ENCODE measurements at places on chromosomes 5 and 9.

GRCh38 chr5:160640406-160640805, 211.6 kb downstream of the ATP10B start:
- no peak for DNase-seq

DNA sequence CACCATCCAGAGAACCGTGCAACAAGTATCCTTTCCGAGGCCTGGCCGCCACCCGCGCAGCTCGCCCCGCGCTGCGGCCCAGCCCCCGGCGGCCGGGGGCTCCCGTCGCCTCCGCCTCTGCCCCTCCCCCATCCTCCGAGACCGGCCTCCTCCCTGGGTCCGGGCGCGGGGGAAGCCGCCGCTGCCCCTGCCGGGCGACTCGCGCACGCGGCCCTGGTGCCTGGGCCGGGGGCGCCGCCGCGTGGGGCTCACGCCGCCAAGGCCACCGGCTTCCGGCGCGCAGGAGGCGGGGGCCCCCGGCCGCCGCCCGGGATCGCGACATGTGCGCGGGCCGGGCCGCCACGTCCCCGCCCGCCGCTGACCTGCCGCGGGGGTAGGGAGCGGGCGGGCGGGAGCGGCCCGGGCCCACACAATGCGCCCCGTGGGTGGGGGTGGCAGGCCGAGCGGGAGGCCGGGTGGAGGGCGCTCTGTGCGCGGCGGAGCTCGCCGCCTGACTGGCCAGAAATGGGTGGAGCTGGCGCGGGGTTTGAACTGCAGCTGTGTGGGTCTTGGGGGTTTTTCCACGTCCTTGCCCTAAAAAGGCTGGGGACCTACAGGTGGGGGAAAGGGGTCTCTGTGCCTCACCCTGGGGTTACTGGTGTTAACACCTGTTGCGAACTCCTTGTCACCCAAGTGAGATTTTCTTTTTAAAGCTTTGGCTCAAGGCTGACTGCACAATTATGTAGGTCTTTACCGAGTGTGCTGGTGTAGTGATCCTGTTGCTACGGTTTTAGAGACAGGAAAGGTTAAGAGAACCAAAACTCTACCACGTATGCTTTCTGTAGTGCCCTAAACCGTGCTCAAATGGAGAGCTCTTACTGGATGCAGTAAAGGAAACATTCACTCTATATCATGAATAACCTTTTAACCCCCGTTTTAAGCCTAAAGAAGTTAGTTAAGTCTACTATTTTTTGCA, 32.3 kb downstream of the TNPO1 start:
- peak; percentile 20 for DNase-seq

DNA sequence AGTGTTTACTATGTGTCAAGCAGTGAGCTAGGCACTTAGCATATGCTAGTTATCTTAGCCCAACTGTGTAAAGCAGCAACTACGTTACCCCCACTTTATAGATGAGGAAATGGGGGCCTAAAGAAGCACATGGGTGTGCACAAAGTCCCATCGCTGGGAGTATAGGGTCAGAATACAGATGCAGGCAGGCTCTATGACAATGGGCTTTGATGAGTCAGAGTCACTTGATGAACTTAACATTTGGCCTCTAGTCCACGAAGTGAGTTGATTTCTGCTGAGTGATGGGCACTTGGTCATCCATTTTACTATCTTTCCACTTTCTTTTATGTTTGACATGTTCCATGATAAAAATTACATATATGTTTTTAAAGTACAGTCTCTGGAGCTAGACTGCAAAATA, 204.3 kb downstream of the TRIM32 start:
- DNase-seq, result no peak

DNA sequence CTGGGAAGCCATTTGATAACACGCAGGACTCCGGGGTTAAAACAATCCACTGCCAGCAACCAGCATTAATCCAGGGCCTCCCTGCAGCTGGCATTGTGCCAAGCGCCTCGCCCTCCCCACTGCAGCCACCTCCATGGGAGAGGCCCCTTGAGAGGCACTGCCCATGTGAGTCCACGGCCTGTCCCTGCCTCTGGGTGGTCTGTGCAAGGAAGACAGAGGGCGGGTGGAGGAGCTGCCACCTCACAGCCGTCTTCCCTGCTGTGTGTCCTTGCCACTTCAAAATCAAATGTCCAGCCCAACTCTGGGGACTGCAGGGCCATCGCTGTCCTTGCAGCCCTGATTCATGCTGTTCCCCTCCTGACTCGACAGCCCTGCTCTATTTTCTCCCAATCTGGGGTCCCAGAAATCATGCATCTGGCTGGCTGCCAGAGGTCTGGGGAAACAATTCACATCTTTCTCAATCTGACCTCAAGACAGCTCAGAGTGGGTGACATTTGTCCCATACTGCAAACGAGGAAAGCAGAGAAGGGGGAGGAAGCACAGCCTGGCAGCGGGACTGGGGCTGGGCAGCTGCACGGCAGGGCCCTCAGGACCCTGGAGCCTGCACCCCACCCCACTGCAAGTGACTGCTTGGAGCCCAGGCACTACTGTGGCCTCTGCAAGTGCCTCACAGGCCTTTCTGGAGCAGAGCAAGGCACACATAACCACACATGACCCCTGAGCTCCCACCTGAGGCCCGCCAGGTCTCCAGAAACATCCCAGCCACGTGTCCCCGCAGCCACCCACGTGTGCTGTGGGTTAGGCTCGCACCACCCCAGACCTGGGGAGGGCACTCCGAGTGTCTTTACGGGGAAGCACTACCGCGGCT, 15.7 kb downstream of the BRD3OS start:
- no peak for DNase-seq

- no peak for DNase-seq
Observed at GRCh38 chr5:159061179-159061796, 38.4 kb downstream of the EBF1 start.

GRCh38 chr5:18314192-18314778, 680.0 kb downstream of the TAF11L14 start:
- DNase-seq, result no peak

- DNase-seq, result no peak
Observed at GRCh38 chr5:128339585-128339984, 198.5 kb downstream of the FBN2 start.

GRCh38 chr5:137399911-137400310, 99.2 kb downstream of the SPOCK1 start:
- DNase-seq, result no peak

GRCh38 chr5:133113331-133114061, 61.7 kb downstream of the HSPA4 start:
- no peak for DNase-seq

- DNase-seq, result no peak
Observed at GRCh38 chr9:114011313-114011712, 66.8 kb downstream of the AMBP start.
